ENCODE measurements at places on chromosomes 6 and 20. TPM values are rescaled to one million over a fixed set of nuclear protein-coding genes. Genes with fewer than 3 reads are reported as not detected.

The FERMT1 gene
- polyA plus RNA-seq: 0.18 TPM

The BPIFB2 gene
- not detected for polyA plus RNA-seq

GRCh38 chr6:39819676-39820075 lies 27.5 kb downstream of the DAAM2 start:
- DNase-seq: no peak

DNA sequence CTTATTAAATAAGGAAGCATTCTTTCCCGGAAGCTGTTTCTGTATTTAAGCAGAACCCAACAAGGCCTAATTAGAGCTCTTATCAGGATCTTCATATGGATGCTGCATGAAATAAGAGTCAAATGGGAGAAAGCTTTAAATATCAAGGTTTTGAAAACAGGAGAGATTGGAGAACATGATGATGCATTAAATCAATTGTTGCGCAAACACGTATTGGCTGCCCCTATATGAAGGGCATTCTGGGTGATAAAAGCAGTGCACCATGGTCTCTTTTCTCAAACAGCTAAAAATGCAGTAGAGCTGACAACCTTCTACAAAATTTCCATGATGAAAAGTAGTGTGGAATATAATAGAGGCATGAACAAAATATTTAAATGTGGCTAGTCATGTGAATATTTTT lies 98.9 kb downstream of the TBXT start:
- DNase-seq: no peak

GRCh38 chr6:141210901-141211300 lies 921.8 kb upstream of the GJE1 start:
- no peak for DNase-seq

- DNase-seq: no peak
These were observed 135.9 kb downstream of the KHDRBS2 start for GRCh38 chr6:62150048-62150663.

DNA sequence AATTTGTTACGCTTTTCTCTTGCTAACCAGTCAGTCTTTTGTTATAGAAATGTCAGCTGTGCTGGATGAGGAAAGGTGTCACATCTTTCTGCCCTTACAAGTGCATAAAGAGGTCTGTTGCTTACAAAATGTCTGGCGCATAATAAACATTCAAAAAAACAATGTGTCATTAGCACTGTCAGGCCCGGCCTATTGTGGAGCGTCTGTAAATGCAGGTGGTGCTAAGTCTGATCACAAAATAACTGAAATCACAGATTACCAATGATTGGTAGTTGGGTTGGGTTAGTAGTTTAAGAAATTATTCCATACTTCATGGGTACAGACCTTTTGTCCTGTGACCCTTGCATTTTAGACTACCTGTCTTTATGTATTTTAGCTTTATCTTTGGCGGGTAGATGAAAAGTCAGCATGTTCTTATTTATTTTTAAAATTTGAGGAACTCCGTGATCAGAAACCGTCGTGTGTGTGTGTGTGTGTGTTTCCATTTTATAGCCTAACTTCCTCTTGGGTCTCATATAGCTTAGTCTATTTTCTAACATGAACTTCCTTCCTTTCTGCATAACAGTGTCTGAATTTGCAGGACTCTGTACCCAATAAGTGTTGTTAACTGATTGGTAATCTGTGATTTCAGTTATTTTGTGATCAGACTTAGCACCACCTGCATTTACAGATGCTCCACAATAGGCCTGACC lies 88.1 kb upstream of the IFNGR1 start:
- DNase-seq: no peak
